Activated T-helper 1 cell treated with anti-CD3 and anti-CD28 coated beads, Interleukin-12 subunit alpha, Interleukin-12 subunit beta, Interleukin-2, Interleukin-4 antibody, amounts not matched to agents 30 ng/mL and 10 ng/mL and 1 ng/mL, durations not matched to agents 14 hours and 24 hours and 36 hours (primary cell): ENCODE measurements at places on chromosomes 5 and 9. TPM values are rescaled to one million over a fixed set of nuclear protein-coding genes. Genes with fewer than 3 reads are reported as not detected.

The RAD17 gene
- total RNA-seq = 22.0 and 26.9 TPM in 2 replicates

The MUSK gene
- total RNA-seq = not detected in 2 replicates

DNA sequence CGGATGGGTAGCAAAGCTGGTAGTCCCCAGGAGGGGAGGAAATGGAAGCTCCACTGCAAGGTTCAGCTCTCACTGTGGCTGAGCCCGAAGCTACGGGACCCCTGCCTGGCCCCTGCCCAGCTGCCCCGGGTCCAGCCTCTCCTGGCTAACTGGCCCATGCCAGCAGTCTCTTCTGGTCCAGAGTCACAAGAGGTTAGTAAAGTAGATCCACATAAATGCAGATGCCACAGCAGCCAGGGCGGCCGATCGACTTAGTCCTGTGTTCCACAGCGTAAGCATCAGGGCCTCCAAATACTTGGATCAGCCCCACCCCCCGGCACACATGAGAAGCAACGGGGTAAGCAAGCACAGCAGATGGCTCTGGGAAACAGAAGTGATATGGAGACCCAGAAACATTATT, 42.1 kb downstream of the MRPL36 start:
- no peaks in the 10 kb centered on the region for H3K36me3 ChIP-seq
- H3K4me1 ChIP-seq = no peaks in the 10 kb centered on the region
- no peak overlapping the region for H3K27ac ChIP-seq
- no peak for DNase-seq
- no peak overlapping the region for H3K4me3 ChIP-seq

- peaks cover 46% of the 10 kb centered on the region for H3K4me1 ChIP-seq
- peak overlapping the region; percentile 99 for H3K27ac ChIP-seq
- peaks cover 6% of the 10 kb centered on the region for H3K36me3 ChIP-seq
- no peak for DNase-seq
Measured at GRCh38 chr5:66144834-66145390, 812 bp downstream of the SREK1 start.

The CCDC183 gene
- total RNA-seq = 0.52 TPM in 1 of 2 replicates, not detected in the other

DNA sequence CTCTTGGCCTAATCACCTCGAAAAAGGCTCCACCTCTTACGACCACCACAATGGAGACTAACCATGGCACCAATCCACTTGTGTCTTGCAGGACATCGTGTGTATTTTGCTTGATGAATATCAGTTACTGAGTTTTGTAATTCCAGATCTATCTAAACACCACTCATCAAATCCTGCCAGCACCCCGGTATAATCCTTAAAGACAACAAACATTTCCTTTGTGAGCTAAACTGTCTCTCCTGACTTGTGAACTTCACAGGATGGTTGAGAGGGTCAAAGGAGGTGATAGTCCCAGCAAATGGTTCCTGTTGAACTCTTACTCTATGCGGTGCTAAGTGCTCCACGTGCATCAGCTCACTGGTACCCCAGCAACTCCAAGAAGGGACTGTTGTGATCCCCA, 4.0 kb upstream of the TOR1B start:
- no peak overlapping the region for H3K27ac ChIP-seq
- H3K4me1 ChIP-seq = peaks cover 9% of the 10 kb centered on the region
- no peak overlapping the region for H3K4me3 ChIP-seq
- no peak for DNase-seq

DNA sequence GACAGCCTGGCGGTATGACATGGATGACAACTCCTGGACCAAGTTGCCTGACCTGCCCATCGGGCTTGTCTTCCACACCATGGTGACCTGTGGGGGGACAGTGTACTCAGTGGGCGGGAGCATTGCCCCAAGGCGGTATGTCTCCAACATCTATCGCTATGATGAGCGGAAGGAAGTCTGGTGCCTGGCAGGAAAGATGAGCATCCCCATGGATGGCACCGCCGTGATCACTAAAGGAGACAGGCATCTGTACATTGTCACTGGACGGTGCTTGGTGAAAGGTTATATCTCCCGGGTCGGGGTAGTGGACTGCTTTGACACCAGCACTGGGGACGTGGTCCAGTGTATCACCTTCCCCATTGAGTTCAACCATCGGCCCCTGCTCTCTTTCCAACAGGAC, 1.3 kb downstream of the CCIN start:
- H3K36me3 ChIP-seq = no peaks in the 10 kb centered on the region
- no peak overlapping the region for H3K27ac ChIP-seq
- no peaks in the 10 kb centered on the region for H3K4me1 ChIP-seq
- no peak for DNase-seq

The OR1J2 gene
- total RNA-seq = not detected in 2 replicates

DNA sequence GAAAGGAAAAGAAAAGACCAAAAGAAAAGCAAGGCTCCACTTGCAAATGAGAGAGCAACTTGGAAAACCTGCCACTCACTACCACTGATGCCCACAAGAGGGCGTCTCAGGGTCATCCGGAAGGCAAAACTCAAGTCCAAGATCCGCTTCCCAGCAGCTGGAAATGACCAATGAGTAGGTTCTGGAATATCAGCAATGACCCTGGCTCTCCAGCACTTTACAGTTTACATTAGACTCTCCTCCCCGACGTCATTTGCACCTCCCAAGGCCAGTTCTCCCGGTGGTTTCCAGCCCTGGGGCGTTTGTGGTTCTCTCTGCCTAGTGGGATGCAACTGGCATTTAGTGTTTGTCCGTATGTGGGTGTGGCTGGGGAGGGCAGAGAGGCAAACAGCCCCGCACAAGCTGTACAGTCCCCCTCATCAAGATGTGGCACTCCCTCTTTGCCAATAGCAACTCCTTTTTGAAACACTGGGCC, 193.8 kb upstream of the ZNF618 start:
- H3K27me3 ChIP-seq = peaks cover 34% of the 10 kb centered on the region
- no peak overlapping the region for H3K27ac ChIP-seq
- H3K36me3 ChIP-seq = no peaks in the 10 kb centered on the region
- H3K4me1 ChIP-seq = peaks cover 5% of the 10 kb centered on the region
- H3K4me3 ChIP-seq = no peak overlapping the region

GRCh38 chr5:143695941-143696340, 116.0 kb upstream of the HMHB1 start:
- H3K4me3 ChIP-seq = no peak overlapping the region
- H3K27me3 ChIP-seq = no peaks in the 10 kb centered on the region
- H3K36me3 ChIP-seq = peaks cover 2% of the 10 kb centered on the region
- no peak for DNase-seq
- no peak overlapping the region for H3K27ac ChIP-seq

- peaks cover 2% of the 10 kb centered on the region for H3K27me3 ChIP-seq
- H3K36me3 ChIP-seq = no peaks in the 10 kb centered on the region
- DNase-seq = no peak
- H3K4me3 ChIP-seq = no peak overlapping the region
Measured at GRCh38 chr5:31688515-31689092, 49.7 kb downstream of the PDZD2 start.

The PAPPA gene
- not detected in 2 replicates for total RNA-seq

DNA sequence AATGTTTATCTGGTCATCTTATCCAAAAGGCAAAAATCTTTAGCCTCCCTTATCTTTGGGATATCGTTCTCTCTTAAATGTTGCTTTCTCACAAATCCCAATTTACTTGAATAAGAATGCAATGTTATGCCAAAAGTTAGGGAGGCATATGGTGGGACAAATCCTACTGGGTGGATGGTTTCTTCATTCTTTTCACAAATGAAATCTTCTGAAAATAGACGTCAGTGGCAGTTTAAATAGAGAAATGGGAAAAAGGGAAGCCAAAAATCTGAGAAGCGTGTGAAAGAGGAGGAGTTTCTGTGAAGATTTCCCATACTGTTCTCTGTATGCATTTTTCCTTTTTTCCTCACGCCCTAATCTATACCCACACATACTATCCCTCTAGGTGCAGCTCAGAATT, 2.5 kb upstream of the PCDHAC1 start:
- no peak for DNase-seq
- H3K36me3 ChIP-seq = no peaks in the 10 kb centered on the region
- no peak overlapping the region for H3K27ac ChIP-seq
- no peaks in the 10 kb centered on the region for H3K4me1 ChIP-seq
- no peak overlapping the region for H3K4me3 ChIP-seq
- peaks cover 7% of the 10 kb centered on the region for H3K27me3 ChIP-seq

DNA sequence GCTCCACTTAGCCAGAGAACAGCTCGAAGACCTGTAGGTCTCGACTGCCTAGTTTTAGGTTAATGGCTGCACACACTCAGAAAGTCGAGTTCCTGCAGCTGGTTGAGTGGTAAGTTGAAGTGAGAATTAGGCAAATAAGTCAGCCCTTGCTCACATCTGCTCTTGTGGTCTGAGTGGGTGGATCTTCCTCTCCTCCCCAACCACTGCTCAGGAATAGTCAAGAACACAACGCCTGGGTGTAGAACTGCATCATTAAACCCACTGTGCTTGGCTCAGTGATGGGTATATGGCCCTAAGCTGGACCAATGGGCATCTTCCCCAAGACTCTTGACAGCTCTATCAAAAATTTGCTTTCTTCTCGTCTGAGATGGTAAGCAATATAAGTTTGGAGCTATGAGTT, 20.9 kb upstream of the ADAM19 start:
- peaks cover 91% of the 10 kb centered on the region for H3K4me1 ChIP-seq
- H3K4me3 ChIP-seq = peak overlapping the region; percentile 46
- no peaks in the 10 kb centered on the region for H3K27me3 ChIP-seq
- peaks cover 14% of the 10 kb centered on the region for H3K36me3 ChIP-seq

The INPP5E gene
- 19.7 and 20.0 TPM in 2 replicates for total RNA-seq

DNA sequence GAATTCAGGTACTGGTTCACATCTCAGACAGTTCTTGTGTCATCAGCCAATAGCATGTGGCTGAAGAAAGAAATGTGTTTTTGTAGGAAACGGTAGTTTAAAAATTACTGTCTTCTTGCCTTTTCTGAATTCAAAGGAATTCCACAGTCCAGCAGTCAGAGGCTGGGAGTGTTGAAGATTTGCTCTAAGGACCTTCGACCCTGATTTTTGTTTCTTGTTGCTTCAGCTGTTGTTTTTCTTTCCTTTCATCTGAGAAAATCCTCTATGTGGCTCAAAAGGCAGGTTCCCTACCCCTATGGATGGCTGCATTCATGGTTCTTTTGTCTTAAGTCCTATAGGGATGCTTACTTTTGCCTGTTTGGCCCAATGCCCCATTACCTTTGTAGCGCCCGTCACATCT, 304.9 kb downstream of the TMEM167A start:
- H3K4me1 ChIP-seq = peaks cover 4% of the 10 kb centered on the region
- peaks cover 4% of the 10 kb centered on the region for H3K27me3 ChIP-seq
- H3K4me3 ChIP-seq = no peak overlapping the region
- DNase-seq = no peak
- no peaks in the 10 kb centered on the region for H3K36me3 ChIP-seq

The DMAC1 gene
- total RNA-seq = 45.3 and 46.4 TPM in 2 replicates

- no peak overlapping the region for H3K27ac ChIP-seq
- peaks cover 3% of the 10 kb centered on the region for H3K27me3 ChIP-seq
- H3K4me3 ChIP-seq = no peak overlapping the region
- no peak for DNase-seq
- H3K36me3 ChIP-seq = no peaks in the 10 kb centered on the region
Measured at GRCh38 chr5:135156337-135156714, 122.3 kb upstream of the PITX1 start.

The PCDHGA5 gene
- 0.24 and 0.31 TPM in 2 replicates for total RNA-seq

The LVRN gene
- not detected in 2 replicates for total RNA-seq

- no peaks in the 10 kb centered on the region for H3K4me1 ChIP-seq
- no peak overlapping the region for H3K4me3 ChIP-seq
- DNase-seq = no peak
Measured at GRCh38 chr9:134815435-134816214, 65.0 kb upstream of the FCN2 start.

The SLCO4C1 gene
- total RNA-seq = 0.22 and 0.26 TPM in 2 replicates

DNA sequence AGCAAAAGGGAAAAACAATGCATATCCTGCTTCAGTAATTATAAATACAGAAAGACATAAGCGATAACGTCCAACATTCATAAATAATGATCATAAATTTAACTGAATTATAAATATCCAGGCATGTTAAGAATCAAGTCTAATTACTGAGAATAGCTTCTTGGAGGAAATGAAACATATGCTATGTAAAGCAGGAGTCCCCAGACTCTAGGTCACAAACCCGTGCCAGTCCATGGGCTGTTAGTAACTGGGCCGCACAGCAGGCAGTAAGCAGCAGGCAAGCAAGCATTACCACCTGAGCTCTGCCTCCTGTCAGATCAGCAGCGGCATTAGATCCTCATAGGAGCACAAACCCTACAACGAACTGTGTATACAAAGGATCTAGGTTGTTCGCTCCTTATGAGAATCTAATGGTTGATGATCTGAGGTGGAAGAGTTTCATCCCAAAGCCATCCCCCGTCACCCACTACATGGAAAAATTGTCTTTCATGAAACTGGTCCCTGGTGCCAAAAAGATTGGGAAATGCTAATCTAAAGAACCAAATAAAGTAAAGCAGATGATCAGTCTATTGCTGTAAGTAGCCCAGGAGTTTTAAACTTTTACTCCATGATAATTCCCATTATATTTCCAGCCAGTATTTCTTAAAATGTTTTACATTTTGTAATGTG, 50.4 kb downstream of the CERT1 start:
- H3K27me3 ChIP-seq = no peaks in the 10 kb centered on the region
- no peak for DNase-seq
- peaks cover 19% of the 10 kb centered on the region for H3K4me1 ChIP-seq
- H3K27ac ChIP-seq = no peak overlapping the region

DNA sequence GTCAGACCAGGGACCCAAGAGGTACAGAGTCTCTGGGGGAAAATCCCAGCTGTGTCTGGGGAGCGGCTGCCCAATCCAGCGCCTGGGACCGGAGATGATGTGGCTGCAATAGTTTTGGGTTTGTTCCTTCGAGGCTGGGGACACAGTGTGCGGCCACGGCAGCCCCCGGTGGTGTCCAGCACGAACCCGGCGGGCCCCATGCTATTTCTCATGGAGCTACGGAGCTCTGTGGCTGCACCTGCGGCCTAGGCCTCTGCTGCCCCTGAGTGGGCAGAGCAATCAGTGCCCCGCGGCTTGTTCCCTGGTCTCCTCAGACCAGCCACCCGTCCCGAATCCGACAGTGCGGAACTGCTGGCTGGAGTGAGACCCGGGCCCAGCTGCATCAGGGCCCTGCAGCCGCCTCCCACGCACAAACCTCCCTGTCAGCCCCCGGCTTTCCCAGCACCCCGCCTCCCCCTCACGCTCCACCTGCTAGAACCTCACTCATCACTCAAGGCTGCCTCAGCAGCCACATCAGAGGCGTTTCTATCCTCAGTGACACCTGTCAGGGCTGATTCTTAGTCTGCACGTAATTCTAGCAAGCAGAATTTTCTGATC, 29.0 kb downstream of the SARDH start:
- H3K27ac ChIP-seq = no peak overlapping the region
- peaks cover 5% of the 10 kb centered on the region for H3K4me1 ChIP-seq
- no peak for DNase-seq
- peaks cover 5% of the 10 kb centered on the region for H3K27me3 ChIP-seq

GRCh38 chr5:61466017-61466416, 134.0 kb downstream of the ZSWIM6 start:
- H3K27ac ChIP-seq = no peak overlapping the region
- no peaks in the 10 kb centered on the region for H3K27me3 ChIP-seq
- no peaks in the 10 kb centered on the region for H3K4me1 ChIP-seq
- H3K36me3 ChIP-seq = no peaks in the 10 kb centered on the region

The CD72 gene
- total RNA-seq = 8.3 and 9.6 TPM in 2 replicates

GRCh38 chr5:76269259-76269931, 133.7 kb upstream of the IQGAP2 start:
- H3K27ac ChIP-seq = peak overlapping the region; percentile 91
- peak overlapping the region; percentile 62 for H3K4me3 ChIP-seq
- peak; percentile 36 for DNase-seq
- peaks cover 2% of the 10 kb centered on the region for H3K36me3 ChIP-seq
